ENCODE measurements at places on chromosomes 3 and 15.

DNA sequence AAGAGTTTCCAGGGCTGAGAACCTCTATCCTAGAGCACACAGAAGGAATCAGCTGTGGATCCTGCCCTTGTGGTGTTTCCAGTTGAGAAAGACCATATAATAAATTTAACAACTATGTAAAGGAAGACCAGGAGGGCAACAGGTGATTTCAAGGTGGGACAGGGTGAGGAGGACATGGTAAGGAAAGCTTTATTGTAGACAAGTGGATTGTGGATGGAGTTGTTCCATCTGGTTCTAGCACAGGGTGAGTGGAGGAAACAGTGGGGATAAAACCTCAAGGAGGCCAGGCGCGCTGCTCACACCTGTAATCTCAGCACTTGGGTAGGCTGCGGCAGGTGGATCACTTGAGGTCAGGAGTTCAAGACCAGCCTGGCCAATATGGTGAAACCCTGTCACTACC is 17.1 kb downstream of the SIAH2 start:
- no peak for DNase-seq

DNA sequence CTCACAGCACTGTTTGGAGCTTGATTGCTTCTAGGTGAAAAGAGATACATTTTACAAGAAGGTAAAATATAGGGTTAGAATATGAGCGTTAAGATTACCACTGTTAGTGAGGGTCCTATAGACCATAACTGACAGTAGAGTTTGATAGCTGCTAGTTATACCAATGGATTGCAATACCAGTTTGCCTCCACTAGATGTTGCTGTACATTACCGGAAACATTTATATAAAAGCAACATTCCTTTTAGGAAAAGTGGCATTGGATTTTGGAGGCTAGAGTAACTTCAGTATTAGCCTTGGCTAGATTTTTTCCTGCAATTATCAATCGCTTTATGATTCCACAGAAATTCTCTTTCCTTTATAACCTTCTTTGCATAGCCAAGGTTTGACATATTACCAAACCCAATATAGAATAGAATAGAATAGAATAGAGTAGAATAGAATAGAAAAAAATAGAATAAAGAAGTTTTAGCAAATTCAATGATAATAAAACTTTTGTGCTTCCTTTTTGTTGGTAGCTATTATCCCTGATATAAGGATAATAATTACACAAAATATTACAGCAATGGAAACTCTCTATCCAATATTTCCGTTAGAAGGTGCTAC is 1093.6 kb upstream of the ALCAM start:
- no peak for DNase-seq

- no peak for DNase-seq
Measured at GRCh38 chr3:87626546-87626945, 350.2 kb upstream of the POU1F1 start.

- no peak for DNase-seq
Measured at GRCh38 chr3:121362035-121362734, 183.6 kb downstream of the POLQ start.

DNA sequence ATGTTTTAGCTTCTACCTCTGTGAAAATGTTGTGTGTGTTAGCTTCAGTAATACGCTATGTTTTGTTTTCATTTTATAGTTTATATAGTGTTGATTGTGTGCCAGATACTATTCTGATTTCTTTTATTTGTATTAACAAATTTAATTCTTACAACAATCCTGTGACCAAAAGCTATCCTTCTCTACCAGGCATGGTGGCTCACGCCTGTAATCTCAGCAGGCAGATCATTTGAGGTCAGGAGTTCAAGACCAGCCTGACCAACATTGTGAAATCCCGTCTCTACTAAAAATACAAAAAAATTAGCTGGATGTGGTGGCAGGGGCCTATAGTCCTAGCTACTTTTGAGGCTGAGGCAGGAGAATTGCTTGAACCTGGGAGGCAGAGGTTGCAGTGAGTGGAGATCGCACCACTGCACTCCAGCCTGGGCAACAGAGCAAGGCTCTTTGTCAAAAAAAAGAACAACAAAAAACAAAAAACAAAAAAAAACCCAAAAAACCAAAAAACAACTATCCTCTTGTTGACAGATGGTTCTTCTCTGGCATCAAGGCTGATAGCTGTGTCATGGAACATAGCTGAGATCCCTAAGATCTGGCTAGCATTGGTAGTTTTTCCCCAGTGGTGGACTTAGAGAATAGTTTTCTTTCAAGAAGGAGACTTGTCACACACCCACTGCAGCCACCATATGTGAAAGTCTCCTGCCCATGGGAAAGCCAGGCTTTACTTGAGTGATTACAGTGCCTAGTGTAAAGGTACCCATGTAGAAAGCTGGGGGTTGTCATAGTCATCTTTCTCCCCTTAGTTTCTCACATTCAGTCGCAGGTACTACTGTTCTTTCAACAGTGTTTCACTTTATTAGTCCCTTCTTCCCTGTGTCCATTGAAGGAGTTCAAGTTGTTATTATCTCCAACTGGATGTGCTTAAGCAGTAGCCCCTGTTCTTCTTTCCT is 116.5 kb downstream of the UBE2E2 start:
- DNase-seq, result no peak

DNA sequence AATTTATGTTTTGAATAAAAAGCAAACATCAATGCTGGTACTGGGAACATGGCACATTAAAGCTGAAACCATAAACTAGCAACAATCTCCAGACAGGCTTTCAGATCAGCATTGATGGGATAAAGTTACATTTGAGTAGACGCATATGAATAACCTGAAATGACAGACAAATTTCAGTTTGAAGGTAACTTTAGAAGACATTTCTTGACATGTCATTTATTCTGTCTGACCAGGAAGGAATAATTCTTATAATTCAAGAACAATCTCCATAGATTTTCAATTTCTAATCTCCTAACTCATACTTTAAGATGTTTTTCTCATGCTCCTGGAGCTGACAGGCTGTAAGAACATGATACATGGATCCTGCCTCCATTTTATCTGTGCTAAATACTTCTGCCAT is 69.8 kb downstream of the PLCH1 start:
- DNase-seq, result no peak

GRCh38 chr3:159996018-159996417 is 7.4 kb downstream of the IL12A start:
- DNase-seq, result no peak

DNA sequence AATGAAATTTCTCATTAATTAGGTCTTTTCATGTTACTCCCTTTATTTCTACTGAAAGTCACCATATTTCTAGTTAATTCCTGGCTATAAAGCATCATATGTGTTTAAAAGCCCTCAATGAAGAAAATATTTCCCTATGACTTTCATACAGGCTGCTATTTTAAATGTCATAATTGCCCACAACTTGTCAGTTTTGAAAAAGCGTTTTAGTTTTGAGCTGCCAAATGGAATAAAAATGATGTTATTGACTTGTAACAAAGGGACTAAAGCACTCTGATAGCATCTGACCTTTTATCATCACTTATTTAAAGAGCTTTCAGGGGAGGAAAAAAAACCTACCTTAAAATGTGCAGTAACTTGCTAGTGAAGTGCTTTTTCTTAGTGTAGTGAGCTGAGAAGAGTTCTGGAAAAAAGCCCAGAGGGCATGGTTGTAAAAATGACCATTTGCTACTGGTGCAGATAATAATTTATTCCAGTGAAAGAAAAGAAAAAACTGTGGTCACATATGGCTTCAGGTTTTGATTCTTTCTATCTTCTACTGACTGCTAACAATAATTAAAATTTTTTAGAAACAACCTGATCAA is 877.2 kb downstream of the CADM2 start:
- DNase-seq, result no peak

GRCh38 chr15:51386029-51386428 is 44.6 kb downstream of the GLDN start:
- DNase-seq, result no peak

GRCh38 chr3:24829629-24830229 is 335.1 kb upstream of the THRB start:
- no peak for DNase-seq

DNA sequence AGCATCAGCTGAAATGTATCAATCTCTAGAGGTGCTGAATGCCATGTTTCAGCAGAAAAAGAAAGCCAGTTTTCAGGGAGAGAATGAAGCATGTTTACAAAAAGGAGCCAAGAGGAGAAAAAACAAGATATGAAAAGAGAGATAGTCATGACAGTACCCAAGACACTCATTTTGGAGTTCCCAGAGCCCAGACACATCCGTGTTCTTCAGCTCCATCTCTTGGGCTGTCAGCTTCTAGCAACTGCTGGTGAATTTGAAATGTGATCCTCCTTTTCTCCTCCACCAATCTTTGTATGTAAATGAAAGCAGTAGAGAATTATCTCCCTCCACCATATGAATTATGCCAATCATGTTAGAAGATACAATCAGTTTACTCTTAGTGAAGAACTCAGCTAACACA is 93.0 kb upstream of the SLC25A36 start:
- no peak for DNase-seq

- DNase-seq, result no peak
Measured at GRCh38 chr3:18134386-18135059, 290.6 kb downstream of the SATB1 start.

DNA sequence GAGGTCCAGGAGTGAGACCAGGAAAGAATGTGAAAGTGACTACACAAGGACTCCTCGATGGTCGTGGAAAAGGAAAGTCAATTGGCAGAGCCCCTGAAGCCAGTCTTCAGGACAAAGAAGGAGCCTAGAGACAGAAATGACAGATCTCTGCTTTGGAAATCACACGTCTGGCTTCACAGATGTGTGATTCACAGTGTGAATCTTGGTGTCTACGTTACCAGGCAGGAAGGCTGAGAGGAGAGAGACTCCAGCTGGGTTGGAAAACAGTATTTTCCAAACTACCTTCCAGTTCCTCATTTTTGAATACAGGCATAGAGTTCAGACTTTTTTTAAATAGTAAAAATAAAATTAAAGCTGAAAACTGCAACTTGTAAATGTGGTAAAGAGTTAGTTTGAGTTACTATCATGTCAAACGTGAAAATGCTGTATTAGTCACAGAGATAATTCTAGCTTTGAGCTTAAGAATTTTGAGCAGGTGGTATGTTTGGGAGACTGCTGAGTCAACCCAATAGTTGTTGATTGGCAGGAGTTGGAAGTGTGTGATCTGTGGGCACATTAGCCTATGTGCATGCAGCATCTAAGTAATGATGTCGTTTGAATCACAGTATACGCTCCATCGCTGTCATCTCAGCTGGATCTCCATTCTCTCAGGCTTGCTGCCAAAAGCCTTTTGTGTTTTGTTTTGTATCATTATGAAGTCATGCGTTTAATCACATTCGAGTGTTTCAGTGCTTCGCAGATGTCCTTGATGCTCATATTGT is 6.0 kb downstream of the CCR2 start:
- no peak for DNase-seq

DNA sequence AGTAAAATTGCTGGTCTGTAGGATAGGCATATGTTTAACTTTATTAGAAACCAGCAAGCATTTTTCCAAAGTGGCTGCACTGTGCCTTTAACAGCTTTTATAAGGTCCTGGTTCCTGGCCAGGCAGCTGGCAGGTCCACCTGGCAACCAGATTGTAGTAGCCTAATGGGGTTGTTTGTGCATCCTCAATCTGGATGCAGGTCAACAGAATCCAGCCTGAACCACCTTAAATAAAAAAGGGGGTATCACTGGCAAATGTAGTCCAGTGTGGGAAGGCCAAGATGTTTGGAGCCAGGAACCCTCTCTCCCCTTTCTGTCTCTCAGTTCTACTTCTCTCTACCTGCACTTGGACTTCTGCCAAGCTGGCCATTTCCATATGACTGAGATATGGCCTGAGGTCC is 200.3 kb downstream of the ZNF621 start:
- DNase-seq, result no peak

DNA sequence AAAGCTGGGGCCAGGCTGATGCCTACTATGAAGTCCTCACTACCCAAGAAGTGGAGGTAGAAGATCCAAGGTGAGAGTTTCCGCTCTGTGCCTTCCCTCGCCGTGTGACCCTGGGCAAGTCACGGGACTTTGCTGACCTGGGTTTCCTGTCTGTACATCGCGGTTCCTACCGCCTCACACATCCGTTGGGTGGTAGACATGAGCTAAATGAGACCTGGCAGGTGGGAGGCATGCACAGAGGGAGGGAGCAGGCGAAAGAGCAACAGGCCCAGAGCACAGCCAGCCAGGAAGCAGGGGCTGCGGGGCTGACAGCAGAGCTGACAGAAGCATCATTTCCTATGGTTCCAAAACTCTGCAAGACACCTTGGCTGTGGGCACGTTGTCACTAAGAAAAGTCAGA is 157.3 kb upstream of the BHLHE40 start:
- DNase-seq, result no peak

GRCh38 chr15:28936081-28936480 is 50.3 kb downstream of the APBA2 start:
- no peak for DNase-seq

- DNase-seq, result no peak
Measured at GRCh38 chr15:69536726-69537512, 84.3 kb downstream of the RPLP1 start.

GRCh38 chr3:197878427-197878826 is 71.6 kb upstream of the RPL35A start:
- no peak for DNase-seq

- no peak for DNase-seq
Measured at GRCh38 chr3:56219894-56220805, 248.1 kb downstream of the ERC2 start.

- DNase-seq, result no peak
Measured at GRCh38 chr15:28098360-28098765, 752 bp downstream of the OCA2 start.

DNA sequence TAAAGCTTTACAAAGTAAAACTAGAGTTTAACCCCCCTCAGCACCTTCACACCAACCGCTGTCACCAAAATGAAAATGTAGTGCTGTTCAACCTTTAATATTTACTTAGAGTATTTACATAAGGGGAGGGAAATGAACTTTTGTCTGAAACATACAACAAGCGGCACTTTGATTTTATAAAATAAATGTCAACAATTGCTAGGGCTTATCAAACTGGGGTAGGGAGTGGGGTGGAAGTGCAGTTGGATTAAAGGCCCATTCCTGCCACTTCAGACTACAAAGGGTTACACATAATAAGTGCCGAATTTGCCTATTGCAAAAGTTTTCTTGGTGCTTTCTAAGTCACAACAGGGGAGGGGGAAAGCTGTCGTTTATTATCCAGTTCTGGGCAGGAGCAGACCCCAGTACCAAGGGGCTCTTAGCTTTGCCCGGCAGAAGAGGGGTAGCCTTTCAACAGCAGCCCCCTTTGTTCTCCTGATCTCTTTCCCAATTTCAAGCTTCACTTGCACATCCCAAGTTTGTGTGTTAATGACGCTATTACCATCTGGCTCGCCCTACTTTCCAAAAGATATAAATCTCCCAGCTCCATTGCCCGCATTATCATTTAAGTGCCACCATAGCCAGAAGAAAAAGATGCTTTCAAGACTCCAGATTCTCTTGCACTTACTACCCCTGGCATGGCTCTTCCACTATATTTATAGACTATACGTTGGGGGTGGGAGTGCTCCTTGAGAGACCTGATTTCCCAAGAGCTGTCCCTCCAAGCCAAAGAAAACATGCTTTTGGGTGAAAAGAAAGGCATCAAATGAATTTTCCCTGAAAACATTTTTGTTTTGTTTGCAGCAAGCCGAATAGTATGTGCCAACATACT is 17.0 kb downstream of the SOX2 start:
- no peak for DNase-seq

- DNase-seq, result no peak
Measured at GRCh38 chr3:33879540-33879939, 81.1 kb downstream of the PDCD6IP start.

GRCh38 chr3:39812537-39812936 is 3.1 kb downstream of the MYRIP start:
- peak; percentile 11 for DNase-seq

GRCh38 chr15:62558640-62559380 is 393.7 kb upstream of the C2CD4B start:
- no peak for DNase-seq

GRCh38 chr15:70494852-70495571 is 268.3 kb downstream of the UACA start:
- no peak for DNase-seq

Measured in erythroblast (primary cell).